ENCODE measurements at places on chromosomes 4 and X.

GRCh38 chrX:11663875-11664210 lies 1.9 kb downstream of the ARHGAP6 start:
- DNase-seq: no peak

DNA sequence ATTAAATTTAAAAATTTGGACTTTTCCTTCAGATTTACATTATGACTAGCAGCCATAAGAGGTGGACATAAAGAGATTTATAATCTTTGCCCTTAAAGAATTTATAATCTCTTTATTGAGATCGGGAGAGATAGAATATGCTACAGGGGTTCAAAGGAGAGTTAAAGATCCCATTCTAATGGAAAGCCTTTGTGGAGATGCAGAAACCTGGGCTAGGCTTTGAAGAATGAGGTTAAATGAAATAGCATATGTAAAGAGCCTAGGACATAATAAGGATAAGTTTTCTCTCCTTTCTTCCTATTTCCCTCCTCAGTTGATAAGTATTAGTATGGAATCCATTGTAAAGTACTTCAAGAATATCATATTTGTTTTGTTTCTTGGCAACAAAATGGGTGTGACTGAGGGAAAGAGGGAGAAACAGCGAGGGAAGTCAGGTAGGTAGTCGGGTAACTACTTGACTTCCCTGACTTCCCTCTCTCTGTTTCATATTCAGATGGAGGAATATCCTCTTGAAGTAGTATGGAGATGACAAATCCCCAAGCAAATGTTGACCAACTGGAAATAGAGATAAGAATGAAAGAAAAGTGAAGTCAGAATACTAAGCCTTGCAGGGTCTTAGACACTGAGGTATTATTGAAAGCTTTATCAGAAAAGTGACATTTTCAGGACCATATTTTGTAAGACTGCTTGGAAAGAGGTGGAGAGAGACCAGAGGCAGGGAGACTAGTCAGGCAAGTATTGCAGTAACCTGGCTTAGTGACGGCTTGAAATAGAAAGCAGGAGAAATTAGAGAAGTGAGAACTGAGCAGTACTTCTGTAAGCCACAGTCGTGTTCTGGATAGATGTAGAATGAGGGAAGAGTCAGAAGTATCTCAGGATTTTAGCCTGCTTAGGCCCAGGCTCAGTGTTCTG lies 82.9 kb downstream of the PDLIM5 start:
- DNase-seq: peak; percentile 50

- peak; percentile 12 for DNase-seq
These were observed 359.0 kb downstream of the HS3ST1 start for GRCh38 chr4:11069581-11070211.

DNA sequence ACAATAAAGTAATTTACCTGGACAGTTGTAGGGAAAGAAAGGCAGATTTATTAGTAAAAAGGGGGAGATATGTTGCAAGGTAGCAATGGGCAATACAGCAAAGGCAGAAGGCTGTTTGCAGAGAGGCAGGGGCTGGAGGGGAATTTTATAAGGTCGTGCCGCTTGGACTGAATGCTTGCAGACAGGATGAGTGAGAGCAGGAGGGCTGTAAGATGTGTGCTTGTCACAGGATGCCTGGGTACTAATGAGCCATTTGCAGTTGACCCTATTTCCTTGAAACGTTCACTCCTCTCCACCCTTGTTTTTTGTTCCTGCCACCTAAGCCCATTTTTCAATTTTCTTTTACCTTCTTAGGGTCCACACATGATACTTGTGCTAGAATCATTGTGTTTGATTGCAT lies 214.7 kb downstream of the TRAM1L1 start:
- no peak for DNase-seq

DNA sequence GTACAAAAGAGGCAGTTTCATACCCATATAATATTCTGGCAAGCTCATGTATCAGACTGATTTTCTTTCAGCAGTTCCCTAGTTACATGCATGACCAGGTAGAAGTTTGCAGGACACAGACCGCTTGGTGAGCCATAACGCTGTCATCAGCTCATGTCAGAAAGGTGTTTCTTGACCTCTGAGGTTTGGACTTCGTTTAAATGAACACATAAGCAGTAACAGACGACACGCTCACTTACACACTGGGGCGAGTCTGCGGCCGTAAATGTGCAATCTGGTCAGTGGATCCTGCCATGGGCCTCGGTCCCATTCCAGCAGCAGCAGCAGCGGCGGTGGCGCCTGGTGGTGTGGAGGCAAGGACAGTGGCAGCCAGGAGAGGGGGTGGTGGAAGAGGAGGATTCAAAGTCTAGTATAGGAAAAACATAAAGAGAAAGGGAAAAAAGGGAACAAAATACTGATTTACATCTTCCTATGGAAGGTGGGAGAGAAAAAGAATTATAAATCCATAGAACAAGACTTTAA lies 111.9 kb upstream of the CBR4 start:
- DNase-seq: no peak

DNA sequence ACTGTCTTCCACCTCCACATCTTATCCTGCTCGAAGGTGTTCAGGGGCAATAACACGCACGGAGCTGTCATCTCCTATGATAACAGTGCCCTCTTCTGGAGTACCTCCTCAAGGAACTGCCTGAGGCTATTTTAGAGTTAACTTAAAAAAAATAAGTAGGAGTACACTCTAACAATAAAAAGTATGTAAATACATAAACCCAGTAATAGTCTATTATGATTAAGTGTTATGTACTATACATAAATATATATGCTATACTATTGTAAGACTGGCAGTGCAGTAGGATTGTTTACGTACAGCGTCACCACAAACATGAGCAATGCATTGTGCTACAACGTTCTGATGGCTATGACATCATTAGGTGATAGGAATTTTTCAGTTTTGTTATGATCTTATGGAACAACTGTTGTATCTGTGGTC lies 34.5 kb upstream of the TLR2 start:
- DNase-seq: peak; percentile 49

DNA sequence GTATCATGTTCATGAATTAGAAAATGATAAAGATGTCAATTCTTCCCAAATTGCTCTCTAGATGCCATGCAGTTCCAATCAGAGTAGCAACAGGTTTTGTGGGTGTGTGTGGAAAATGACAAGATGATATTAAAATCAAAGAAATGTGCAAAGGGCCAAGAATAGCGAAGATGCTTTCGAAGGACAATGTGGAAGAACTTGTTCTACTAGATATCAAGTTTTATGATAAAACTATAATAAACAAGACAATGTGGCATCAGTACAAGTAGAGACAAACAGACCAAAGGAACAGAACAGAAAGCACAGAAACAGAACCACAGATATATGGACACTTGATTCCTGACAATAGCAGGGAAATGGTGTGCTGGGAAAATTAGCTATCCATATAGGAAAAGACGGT lies 9.0 kb downstream of the TAB3 start:
- DNase-seq: no peak

GRCh38 chrX:1577845-1578244 lies 13.6 kb upstream of the AKAP17A start:
- no peak for DNase-seq

- DNase-seq: peak; percentile 20
These were observed 347.5 kb downstream of the NKX6-1 start for GRCh38 chr4:84151574-84151973.

GRCh38 chrX:11172415-11172814 lies 61.3 kb downstream of the HCCS start:
- no peak for DNase-seq

DNA sequence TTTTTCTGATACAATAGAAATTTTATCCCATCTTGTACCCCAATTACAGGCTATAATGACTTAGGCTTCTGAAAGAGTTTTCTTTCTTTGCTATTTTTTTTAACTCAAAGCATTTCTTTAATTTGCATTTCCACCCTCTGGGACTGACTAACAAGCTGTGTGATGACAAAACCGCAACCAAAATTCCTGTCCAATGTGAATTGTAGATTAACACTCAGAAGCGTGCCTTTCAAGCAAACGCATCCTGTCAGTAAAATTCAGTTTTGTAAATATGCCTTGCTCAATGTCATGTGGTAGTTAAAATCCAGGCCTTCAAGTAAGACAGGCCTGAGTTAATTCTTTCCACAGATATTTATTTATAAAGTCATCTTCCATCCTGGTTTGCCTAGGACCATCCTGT lies 50.3 kb downstream of the STK32B start:
- no peak for DNase-seq

DNA sequence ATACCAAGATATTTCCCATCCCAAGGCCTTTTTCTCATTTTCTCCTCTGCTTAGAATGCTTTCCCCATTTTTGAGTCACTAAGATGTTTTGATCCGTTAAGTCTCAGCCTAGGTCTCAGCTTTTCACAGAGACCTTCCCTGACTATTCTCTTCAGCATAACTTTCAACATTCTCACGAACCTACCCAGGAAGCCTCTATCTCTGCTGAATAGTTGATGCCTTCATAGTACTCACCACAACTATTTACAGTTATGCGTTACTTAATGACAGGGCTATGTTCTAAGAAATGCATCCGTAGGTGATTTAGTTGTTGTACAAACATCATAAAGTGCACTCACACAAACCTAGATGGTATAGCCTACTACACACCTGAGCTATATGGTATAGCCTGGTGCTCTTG lies 64.5 kb downstream of the ARL9 start:
- no peak for DNase-seq

DNA sequence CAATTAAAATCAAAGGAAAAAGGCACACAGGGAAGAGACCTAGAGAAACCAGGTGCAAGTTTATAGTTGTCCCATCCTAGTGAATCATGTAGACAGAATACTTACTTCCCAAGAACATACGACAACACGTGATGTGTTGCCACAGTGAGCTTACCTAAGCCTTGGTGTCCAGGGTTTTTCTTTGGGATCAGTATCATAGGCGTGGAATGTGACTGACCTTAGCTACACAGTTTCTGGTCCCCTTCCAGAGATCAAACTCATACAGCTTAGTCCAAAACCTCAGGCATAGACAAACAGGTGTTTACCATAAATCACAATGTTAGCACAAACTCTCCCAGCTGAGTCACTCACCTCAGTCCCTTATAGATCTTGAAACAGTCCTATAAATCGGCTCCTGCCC lies 17.7 kb downstream of the SLC25A31 start:
- no peak for DNase-seq

- no peak for DNase-seq
These were observed 453.9 kb downstream of the GPAT3 start for GRCh38 chr4:83989835-83990234.

DNA sequence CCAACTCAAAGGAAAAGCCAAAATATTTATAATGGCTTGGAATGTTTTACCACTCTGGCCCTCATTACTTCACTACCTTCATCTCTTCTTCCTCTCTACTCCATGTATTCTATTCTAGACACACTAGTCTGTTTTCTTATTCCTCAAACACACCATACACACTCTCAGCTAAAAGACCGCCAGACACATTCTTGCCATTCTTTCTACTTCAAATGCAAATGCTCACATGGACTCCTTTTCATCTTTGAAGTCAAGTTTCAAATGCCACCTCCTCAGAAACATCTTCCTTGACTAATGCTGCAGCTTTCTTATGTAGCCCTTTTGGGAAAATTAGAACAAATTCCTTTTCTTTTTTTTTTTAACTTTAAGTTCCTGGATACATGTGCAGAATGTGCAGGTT lies 412.9 kb upstream of the FMR1 start:
- DNase-seq: no peak

DNA sequence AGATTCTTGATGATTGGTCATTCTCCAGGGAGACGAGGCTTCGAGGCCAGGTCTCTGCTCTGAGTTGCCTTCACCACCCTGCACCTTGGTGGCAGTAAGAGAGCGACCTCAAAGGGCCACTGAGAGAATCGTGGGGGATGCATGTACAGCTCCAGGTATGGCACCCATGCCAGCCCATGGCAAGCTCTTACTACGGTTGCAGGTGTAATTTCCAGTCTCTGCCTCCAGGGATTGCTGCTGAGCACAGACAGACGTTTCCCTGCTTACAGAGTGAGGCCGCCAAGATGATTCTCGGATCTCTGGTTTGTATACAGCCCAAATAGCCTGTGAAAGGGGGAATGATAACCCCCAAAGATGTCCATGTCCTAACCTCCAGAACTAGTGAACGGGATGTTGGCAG lies 16.3 kb upstream of the DRD5 start:
- DNase-seq: peak; percentile 2

DNA sequence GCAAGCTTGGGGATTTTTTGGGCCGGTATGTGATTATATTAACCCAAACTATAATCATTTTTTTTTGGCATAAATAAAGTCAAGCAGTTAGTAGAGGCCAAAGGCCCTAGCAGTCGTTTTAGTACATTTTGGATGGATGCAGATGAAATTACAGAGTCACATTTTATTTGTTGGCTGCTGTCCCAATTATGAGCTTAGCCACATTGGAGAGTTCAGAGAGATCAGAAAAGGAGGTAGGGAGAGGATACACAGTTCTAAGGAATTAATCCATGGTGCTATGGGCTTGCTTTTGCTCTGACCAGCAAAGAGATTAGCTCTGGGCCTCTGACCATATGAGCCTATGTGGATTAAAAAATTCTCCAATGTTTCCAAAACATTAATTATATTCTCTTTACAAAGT lies 395.1 kb downstream of the RAPGEF2 start:
- DNase-seq: peak; percentile 67

GRCh38 chrX:51361251-51361650 lies 28.6 kb downstream of the NUDT10 start:
- DNase-seq: no peak

GRCh38 chr4:98663226-98664006 lies 5.0 kb upstream of the TSPAN5 start:
- DNase-seq: no peak

DNA sequence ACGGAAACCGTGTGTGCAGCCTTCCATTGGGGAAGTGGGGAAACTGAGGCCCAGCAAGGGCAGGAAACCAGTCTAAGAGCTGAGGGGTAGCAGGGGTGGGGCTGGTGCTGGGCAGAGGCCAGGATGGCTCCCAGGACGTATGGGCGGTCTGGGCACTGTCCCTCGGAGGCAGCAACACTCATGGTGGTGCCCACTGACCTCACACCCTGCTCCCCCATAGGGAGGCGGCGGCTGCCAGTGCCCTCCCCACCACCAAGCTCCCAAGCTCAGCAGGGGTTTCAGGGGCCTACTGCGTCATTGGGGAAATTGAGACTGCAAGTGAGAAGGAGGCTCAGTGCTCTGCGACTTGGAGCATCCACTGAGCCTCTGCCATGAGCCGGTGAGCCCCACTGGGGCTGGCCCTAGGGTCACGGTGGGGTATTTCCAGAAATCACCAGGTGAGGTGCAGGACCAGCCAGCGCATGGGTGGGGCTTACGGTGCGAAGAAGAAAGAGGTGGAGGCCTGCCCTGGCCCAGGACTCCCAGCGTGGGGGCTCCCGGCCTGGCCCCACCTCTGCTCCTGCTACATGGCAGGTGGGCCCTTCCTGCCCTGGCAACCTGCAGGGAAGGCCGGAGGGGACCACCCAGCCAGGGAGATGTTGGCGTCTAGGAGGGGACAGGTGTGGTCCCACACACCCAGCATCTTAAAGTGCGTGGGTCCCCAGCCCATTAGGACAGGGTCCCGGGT lies 915 bp downstream of the MSANTD1 start:
- no peak for DNase-seq
